ENCODE measurements at places on chromosomes 7 and 10.

DNA sequence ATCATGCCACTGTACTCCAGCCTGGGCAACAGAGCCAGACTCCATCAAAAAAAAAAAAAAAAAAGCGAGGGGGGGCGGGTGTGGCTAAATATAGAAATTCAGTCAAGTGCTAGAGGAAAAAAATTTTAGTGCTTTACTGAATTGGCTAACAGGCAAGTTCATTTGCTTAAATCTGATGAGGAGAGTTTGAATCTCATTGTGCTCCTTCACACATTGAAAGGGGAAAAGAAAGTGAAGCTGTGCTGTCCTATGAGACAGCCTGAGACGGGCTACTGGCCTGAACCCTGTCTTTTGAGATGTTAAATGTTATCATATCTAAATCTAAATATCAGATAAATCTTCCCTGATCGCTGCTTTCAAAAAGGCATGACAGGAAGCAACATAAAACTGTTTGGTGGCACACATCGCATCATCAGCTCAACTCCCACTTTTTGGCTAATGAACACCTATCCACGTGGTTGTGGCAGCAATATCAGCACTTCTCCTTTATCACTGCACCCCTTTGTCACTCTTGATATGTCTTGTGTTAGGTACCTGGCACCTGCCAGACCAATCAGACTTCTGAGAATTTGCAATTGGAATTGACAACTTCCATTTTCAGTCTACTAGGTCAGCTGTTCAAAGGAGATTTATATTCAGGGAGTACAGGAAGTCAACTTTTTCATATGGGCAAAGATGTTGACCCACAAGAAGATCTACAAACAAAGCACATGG is 14.0 kb upstream of the IFIT1B start:
- no peak for DNase-seq

GRCh38 chr7:20217193-20217948 is at the start of gene MACC1:
Gene MACC1, minus strand, starts transcription at chr7:20217384. Its CDS starts 55,522 bp downstream, at chr7:20161862.
- DNase-seq, result no peak

GRCh38 chr10:103457176-103457712 is 1.5 kb downstream of the CALHM1 start:
- DNase-seq, result no peak

DNA sequence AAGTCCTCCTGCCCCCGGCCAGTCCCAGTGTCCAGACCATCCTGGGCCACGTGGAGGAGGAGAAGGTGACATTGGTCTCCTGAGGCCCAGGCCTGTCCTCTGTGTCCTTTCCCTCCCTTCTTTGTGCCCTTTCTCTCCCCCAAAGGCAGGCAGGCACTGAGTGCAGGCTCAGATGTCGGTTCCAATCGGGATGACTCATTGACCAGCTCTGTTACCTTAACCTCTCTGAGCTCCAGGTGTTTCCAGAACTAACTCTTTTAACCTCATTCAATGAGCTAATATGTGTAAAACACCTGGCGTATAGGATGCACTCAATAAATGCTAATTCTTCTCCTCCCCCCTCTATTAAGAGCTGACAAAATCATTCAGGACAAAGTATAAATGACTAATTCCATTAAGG is 25.7 kb downstream of the MACROH2A2 start:
- no peak for DNase-seq

- DNase-seq, result no peak
Measured at GRCh38 chr7:101399759-101400158, 37.1 kb downstream of the COL26A1 start.

DNA sequence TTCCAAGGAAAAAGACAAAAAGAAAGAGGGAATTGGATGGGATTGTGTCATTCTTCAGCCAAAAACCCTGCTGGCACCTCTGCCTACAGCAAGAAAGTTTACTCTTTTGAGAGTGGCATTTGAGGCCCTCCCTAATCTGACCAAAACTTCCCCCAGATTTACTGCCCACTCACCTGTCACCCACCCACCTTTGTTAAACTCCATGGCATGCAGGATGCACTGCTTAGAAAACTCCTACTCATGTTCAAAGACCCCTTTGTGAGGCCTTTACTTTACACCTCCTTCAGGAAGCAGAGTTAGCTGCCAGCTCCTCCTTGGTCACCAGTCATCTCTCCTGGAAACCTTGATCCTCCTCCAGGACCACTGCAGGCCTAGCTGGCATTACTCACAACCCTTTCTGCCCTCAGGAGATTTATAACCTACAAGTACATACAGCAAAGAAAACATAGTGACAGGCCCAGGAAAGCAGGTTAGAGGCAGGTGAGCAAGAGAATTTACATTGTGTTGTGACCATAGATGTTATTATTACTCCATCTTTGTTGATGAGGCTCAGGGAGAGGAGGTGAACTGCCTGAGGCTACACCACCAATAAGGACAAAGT is 10.3 kb upstream of the PLAC9 start:
- no peak for DNase-seq

DNA sequence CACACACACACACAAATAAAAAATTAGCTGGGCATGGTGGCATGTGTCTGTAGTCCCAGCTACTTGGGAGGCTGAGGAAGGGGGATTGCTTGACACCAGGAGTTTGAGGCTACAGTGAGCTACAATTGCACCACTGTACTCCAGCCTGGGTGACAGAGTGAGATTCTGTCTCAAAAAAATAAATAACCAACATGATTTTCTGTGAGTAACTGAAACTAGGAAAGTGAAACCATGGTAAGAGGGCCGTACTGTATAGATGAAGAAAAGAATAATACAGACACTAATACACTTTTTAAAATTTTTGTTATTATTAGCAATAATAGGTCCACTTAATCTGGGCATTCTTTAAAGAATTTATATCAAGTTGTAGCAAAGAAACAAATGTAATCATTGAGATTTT is 170.9 kb downstream of the HGF start:
- no peak for DNase-seq

GRCh38 chr7:505171-505570 is 14.5 kb downstream of the PDGFA start:
- DNase-seq, result no peak

DNA sequence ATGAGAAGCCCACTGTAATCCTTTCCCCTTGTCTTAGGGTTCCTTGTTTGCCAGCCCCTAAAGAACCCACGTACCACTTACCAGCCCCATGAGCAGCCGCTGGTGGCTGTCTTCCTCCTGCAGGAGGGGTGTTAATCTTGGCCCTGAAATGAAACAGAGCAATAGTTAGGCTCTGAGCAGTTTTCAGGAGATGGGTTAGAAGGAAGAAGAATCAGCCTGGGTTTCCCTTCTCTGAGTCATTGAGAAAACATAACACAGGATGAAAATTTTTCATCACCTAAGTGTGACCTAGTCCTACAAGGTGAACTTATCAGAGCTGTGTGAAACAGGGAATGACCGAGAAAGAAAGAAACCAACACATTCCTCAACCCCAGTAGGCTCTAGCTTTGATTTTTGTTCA is 90.0 kb downstream of the GSAP start:
- DNase-seq, result no peak

GRCh38 chr10:88896372-88896993 is 16.4 kb downstream of the STAMBPL1 start:
- DNase-seq, result no peak

DNA sequence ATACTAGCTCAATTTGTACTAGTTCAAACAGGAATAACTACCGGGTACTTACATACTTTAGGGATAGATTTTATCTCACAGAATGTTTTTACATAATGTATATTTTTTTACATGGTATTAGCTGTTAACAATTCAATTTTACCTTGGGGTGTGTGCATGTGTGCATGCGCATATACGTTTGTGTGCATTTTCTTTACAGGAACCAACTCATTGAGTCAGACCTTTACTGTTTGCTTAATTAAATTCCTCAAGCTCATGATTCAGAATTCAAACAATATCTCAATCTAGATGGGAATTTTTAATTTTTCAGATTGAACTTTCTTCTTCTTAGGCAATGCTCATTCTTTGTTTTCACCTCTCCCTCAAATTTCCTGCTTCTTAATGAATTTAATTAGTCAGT is 24.7 kb upstream of the WASL start:
- DNase-seq, result no peak

GRCh38 chr10:4807761-4808507 is 18.1 kb upstream of the AKR1E2 start:
- peak; percentile 74 for DNase-seq

DNA sequence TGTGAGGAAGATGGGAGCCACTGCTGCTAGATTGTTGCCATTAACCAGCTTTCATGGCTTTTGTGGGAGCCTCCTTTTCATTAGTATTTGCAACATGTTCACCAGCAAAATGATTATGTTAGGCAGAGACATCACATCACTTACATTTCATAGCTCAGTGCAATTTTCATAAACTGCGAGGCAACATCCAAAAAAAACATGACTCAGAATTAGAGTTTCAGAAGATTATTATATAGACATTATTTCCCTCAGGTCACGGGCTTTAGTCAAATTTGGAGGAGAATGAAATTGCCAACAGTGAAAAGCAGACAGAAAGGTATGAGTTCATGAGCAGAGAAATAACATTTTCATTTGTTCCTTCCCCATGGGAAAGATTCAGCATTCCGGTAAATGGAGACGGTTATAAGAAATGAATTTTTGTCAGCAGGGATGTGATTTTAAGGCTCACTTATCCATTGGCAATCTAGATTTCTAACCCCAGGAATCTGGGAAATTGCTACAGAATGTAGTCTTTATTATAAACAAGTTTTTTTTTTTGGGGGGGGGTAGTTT is 573.2 kb downstream of the AUTS2 start:
- DNase-seq, result no peak

DNA sequence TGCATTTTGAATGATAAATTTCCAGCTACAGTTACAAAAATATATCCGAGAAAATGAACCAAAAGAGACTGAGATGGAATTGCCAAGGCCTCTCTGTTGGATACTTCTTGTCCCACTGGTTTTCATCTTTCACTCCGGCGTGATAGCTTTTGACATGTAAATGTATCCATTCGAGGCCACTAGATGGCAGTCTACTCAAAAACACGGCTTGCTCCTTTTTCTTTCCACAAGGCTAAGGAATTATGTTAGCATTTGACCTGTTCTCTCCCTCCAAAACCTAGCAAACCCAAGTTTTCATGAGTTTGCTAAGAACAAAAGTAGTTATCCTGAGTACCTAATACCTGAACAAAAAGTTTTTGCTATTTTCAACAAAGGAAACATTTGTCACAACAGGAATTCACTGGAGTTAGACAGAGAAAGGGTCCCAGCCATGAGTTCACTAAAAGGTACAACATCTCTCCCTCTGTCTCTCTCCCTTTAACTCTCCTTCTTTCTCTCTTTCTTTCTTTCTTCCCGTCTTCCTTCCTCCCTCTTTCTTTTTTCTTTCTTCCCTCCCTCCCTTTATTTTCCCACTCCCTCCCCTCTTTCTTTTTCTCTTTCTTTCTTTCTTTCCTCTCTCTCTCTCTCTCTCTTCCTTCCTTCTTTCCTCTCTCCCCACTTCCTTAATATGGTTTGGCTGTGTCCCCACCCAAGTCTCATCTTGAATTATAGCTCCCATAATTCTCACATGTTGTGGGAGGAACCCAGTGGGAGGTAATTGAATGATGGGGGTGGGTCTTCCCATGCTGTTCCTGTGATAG is 207.9 kb upstream of the MYO3A start:
- DNase-seq, result peak; percentile 58

DNA sequence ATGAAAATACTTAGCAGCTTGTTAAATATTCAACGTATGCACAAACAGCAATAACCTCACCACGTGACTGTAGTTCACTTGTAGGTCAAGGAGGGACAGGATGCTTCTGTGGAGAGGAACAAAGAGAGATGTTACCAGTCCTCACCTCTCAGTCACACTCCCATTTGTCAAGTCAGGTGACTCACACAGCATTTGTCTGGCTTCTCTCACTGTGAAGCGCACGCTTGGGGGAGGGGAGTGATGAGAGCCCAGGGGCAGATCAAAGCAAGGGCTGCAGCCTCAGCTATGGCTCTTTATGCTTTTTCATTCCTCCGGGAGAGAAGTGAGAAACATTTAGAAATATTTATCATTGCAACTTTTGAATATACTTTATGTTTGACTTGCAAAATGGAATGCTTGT is 2.9 kb upstream of the RBM20 start:
- no peak for DNase-seq

Measured in epithelial cell of proximal tubule (primary cell).